ENCODE measurements at places on chromosomes 5 and 9. TPM values are rescaled to one million over a fixed set of nuclear protein-coding genes. Genes with fewer than 3 reads are reported as not detected.

The PDE8B gene
- under 0.01 TPM for total RNA-seq

The SEMA4D gene
- 2.0 TPM for total RNA-seq

The CKMT2 gene
- 0.20 TPM for total RNA-seq

The C7 gene
- under 0.01 TPM for total RNA-seq

The DTWD2 gene
- 2.6 TPM for total RNA-seq

The COL27A1 gene
- total RNA-seq: 1.1 TPM

The GZMA gene
- not detected for total RNA-seq

The MACIR gene
- total RNA-seq: 7.1 TPM

The KIAA1191 gene
- 71.5 TPM for total RNA-seq

The SLC34A3 gene
- not detected for total RNA-seq

The CYSTM1 gene
- 9.5 TPM for total RNA-seq

The TAF11L5 gene
- total RNA-seq: not detected

The TMEM174 gene
- not detected for total RNA-seq

The INSL6 gene
- total RNA-seq: not detected

The SLC1A3 gene
- total RNA-seq: 0.22 TPM

The SEMA5A gene
- total RNA-seq: 0.44 TPM

The NIM1K gene
- not detected for total RNA-seq

The PRUNE2 gene
- total RNA-seq: 8.5 TPM

The PCA3 gene
- 0.20 TPM for total RNA-seq

The ZNF300 gene
- total RNA-seq: 4.6 TPM

The PCDHGB6 gene
- 1.3 TPM for total RNA-seq

The GRXCR2 gene
- not detected for total RNA-seq

The IFNA2 gene
- not detected for total RNA-seq

The ANKRD34B gene
- total RNA-seq: not detected

The NR5A1 gene
- total RNA-seq: not detected

The ESM1 gene
- 157 TPM for total RNA-seq

The CD74 gene
- total RNA-seq: 2.0 TPM

The TYRP1 gene
- 2.0 TPM for total RNA-seq

The BRINP1 gene
- total RNA-seq: under 0.01 TPM

The GPR21 gene
- 0.60 TPM for total RNA-seq

The ZDHHC12 gene
- total RNA-seq: 44.6 TPM

The SUSD3 gene
- not detected for total RNA-seq

The FOXD4L3 gene
- total RNA-seq: not detected

The GFI1B gene
- total RNA-seq: not detected

The IL13 gene
- total RNA-seq: not detected

The PCDHGB1 gene
- total RNA-seq: 1.6 TPM

The KIF12 gene
- total RNA-seq: not detected

The C1QTNF3 gene
- total RNA-seq: 0.40 TPM

The DND1 gene
- 0.22 TPM for total RNA-seq

The SPATA6L gene
- 2.8 TPM for total RNA-seq

The SLC6A18 gene
- total RNA-seq: not detected

The ADRA1B gene
- total RNA-seq: under 0.01 TPM

The ADRB2 gene
- 9.5 TPM for total RNA-seq

The SLC24A2 gene
- total RNA-seq: not detected

The OR1Q1 gene
- total RNA-seq: not detected

The KCNT1 gene
- total RNA-seq: not detected

Measured in lung microvascular endothelial cell (primary cell).